AG04449 (cell line): ENCODE measurements at places on chromosomes 12 and 14.

- no peak for DNase-seq
These were observed 61.2 kb downstream of the PTPN21 start for GRCh38 chr14:88493392-88494185.

GRCh38 chr12:6276956-6277620, 33.4 kb upstream of the PLEKHG6 start:
- no peak for DNase-seq

- DNase-seq: no peak
These were observed 83.0 kb downstream of the AKAP6 start for GRCh38 chr14:32412103-32412502.

- DNase-seq: no peak
These were observed 146.8 kb upstream of the RASSF8 start for GRCh38 chr12:25811656-25812126.

DNA sequence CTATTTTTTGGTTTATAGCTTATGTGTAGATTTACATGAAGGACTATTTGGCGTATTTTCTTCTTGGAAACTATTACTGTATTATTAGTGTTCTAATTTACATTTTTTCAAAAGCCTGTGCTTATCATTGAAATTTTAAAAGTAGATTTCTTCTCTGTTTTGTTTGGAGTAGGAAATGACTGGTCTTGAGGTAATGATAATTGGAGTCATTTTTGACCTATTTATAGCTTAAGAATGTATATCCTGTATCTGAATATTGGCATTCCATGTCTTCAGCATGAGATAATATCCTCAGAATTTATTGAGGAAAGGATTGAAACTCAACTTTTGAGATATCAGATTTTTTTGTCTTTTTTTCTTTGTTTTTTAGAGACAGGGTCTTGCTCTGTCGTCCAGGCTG, 193.4 kb downstream of the ERC1 start:
- DNase-seq: no peak
